Left renal pelvis (tissue), 4 donors: ENCODE measurements at places on chromosomes 13 and 19.
A peak's percentile ranks its signal among the peaks of the same experiment; 100 is the strongest.

- DNase-seq: no peak
These were observed 740 bp downstream of the ZNF555 start for GRCh38 chr19:2841855-2842574.

DNA sequence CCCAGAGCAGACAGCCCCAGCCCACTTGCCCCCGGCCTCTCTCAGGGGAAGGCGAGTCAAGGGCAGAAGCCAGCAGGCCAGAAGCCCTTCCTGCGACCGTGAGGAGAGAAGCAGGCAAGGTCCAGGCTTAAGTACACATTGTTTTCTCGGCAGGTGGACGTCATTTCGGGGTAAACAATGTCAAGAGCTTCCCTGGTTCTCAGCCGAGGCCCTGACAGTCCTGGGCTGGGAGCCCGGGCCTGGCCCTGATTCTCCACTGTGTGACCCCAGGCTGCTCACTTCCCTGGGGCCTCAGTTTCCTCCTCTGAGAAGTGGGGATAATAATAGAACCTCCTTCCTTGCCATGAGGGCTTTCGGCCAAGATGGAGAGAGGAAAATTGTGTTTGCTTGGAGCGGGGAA lies 19.4 kb downstream of the PLVAP start:
- DNase-seq: no peak

DNA sequence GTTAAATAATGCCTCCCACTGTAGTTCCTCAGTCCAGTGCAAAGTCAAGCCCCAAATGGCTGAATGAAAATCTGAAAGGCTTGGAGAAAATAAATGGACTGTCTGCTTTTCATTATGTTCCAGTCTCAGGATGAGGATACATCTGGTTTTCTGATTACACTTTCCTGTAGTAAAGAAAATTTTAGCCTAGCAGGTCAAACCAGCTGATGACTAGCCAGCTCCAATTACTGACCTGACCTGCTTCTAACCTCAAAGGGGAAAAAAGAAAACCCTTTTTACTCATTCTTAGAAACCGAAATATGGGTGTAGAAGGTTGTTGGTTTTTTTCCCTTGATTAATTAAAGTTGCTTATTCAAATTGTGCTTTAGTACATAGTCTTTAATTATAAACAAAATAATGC lies 418.4 kb downstream of the EFNB2 start:
- DNase-seq: peak; percentile 4

DNA sequence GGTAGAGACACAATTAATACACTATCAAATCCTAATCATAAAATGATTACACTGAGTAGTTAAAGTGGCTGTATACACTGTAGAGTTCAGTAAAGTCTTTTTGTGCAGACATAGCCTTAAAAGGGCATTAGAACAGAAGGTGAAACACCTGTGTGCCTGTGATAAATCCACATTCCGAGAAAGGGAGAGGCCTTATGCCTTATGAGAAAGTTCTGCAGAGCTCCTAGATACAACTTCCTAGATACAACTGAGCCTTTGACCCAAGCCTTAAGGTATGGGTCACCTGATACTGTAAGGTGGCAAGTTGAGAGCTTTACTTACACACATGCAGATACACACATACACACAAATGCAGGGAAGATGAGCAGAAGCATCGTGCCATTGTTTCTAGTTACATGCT lies 6.3 kb downstream of the SERP2 start:
- DNase-seq: no peak

DNA sequence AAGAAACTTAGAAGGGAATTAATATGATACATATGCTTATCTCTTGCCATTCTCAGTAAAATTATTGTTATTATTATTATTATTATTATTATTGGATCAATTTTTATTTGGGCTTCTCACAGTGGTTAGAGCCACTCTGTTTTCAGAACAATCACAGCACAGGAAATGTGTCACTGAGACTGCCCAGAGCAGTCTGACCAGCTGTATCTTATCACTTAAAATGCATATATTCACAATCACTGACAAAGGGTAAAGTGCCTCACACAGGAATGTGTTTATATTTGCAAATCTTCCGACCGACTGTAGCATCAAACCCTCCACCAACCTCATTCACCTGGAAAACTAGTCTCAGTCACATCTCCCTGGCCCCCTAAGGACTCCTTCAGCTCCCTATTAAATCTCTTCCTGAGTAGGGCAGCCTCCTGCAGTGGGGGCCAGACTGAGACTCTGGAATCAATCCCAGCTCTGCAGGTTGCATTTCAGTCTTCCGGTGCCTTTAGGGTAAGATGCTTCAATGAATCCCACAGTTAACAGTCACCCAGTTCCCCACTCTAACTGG lies 738.3 kb upstream of the SLITRK5 start:
- DNase-seq: no peak
